ENCODE measurements at places on chromosomes 13 and 19.

- DNase-seq: peak; percentile 64
Observed at GRCh38 chr13:43905435-43906031, 25.8 kb downstream of the LACC1 start.

- DNase-seq: no peak
Observed at GRCh38 chr19:27689734-27690241, 1523.2 kb downstream of the UQCRFS1 start.

GRCh38 chr13:94329754-94330551, 149.5 kb downstream of the DCT start:
- DNase-seq: peak; percentile 95

DNA sequence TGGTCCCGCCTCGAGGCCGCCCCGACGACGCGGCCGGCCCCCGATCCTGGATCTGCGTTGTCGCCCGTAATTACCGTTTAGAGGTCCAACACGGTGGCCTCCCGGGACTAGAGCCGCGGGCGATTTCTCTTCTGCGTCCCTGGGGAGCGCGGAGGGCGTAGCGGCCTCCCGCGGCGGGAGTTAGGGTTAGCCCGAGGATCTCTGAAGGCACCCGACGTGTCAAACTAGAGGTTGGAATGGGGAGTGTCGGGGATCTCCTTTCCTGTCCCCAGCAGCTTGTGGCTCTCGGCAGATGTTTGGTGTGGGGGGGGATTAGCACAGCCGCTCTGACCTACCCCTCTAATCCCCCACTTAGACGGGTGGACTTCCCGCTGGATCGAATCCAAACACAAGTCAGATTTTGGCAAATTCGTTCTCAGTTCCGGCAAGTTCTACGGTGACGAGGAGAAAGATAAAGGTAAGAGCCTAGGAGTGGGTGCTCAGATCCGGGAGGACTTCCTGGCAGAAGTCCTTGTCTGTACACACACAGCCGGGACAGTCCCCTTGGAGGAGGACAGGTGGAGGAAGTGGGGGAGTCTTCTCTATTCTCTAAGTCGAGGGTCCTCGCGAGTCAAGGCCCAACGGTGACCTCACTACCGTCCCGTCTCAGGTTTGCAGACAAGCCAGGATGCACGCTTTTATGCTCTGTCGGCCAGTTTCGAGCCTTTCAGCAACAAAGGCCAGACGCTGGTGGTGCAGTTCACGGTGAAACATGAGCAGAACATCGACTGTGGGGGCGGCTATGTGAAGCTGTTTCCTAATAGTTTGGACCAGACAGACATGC, 581 bp downstream of the CALR start:
- peak; percentile 51 for DNase-seq

DNA sequence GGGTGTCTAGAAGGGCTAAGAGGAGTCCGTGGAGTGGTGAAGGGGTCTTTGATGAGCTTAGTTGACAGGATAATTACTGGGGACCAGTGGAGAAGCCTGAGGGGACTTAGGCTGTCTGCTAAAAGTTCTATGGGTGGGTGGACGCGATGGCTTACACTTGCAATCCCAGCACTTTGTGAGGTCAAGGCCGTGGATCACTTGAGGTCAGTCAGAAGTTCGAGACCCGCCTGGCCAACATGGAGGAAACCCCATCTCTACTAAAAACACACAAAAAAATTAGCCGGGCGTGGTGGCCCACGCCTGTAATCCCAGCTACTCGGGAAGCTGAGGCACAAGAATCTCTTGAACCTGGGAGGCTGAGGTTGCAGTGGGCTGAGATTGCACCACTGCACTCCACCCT, 2.8 kb upstream of the GSK3A start:
- DNase-seq: no peak

GRCh38 chr13:80454245-80454644, 113.3 kb upstream of the SPRY2 start:
- peak; percentile 94 for DNase-seq

DNA sequence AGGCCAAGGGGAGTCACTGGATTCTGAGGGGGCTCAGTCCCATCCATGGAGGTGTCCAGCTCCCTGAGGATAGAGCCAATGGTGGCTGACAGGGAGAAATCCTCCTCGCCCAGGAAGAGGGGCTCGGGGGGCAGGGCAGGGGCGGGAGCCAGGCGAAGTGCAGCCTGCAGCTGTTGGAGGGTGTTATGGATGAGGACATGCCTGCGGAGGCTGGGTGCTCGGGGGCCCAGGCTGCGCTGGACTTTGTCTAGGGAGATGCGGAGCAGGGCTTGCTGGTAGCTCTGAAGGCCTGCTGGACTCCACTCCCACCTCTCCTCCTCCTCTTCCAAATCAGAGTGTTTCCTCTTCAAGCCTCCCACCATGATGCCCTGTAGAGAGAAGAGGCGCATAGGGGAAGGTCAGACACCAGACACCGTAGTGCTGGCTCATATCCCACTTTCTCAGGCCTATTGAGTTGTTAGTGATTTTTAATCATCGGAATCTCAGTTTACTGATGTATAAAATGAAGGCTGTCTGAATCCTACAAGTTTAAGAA, 2.3 kb downstream of the SERTAD3 start:
- no peak for DNase-seq

GRCh38 chr13:35648201-35648600, 171.7 kb upstream of the MAB21L1 start:
- no peak for DNase-seq

GRCh38 chr19:29308977-29309590, 96.1 kb upstream of the UQCRFS1 start:
- DNase-seq: no peak

DNA sequence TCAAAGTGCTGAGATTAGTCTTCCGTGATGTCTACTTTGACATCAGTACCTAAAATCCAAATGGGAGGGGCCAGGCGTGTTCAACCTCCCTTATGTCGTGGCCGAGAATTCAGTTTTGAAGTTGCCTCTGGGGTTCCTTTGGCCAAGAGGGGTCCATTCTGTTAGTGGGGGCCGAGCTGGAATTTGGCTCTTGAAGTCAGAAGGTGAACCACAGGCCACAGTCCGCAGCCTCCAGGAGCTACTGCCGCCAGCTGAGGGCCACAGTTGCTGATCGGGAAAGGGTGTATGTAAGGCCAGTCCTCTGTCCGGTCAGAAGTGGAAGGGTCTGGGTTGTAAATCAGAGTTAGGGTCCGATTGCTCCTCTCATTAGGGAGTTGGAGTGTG, 31.0 kb downstream of the ATP11A start:
- no peak for DNase-seq

DNA sequence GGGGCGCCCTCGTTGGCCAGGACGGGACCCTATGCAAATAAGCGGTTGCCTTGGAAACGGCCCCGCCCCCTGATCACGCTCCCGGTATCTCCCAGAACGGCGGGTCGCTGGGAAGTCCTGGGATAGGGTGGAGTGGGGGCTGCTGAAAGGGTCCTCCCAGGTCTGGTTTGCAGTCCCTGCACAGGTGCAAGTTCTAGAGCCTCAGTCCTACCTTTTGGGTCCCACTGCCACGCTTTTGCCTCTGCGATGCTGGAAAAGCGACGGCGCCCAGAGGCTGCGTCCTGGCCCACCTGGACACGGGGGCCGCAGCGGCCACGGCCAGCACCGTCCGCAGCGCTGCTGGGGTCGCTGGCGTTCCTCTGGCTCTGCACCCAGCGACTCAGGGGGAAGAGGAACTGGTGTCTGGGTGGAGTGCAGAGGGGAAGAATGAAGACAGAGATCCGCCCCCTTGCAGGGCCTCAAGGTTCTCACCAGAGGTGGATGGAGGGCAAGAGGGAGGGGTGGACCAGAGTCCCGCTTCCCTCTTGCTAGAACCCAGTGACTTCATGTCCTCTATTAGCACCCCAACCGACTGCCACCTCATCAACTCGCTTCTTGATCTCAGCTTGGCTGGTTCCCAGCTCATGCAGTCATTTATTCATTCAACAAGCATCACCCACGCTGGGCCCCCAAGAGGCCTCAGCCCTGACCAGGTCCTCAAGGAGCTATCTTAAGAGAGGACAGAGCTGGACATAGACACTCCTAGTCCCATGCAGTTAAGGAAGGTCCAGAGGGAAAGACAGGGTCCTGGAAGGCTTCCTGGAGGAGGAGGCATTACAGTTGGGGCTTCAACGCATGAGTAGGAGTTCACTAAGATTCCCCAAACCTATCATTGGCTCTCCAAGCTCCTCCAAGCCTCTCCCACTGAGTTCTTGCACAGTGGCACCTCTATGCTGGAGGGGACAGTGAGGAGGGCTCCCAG, at the start of gene LRRC25:
LRRC25 (minus strand) TSS at position 381 of the 961 bp plus-strand sequence. CDS start 659 bp downstream, outside the sequence.
- no peak for DNase-seq

- DNase-seq: peak; percentile 32
Observed at GRCh38 chr19:47540748-47541147, 25.9 kb upstream of the NAPA start.

GRCh38 chr13:32731074-32731473, 144.8 kb downstream of the PDS5B start:
- DNase-seq: no peak

DNA sequence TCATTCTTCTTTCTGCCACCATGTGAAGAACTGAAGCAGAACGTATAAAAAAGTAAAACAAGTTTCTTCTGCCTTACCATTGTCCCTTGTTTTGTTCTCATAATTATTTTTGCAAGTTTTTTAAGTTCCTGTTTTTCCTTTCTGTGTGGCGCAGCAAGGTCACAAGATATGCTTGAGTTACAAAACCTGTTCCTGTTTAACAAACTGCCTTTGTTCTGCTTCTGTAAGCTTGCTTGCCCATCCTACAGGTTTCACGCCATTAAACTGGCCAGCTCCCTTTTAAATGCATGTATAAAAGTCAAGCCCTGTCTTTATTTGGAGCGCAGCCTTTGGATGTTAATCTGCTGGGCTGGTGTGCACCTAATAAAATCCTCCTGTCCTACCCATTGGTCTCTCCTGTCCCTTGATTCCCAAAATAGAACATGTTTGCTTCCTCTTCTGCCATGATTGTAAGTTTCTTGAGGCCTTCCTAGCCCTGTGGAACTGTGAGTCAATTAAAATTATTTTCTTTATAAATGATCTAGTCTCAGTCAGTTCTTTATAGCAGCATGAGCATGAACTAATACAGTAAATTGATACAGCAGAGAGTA, 1115.4 kb downstream of the SLITRK1 start:
- DNase-seq: no peak

DNA sequence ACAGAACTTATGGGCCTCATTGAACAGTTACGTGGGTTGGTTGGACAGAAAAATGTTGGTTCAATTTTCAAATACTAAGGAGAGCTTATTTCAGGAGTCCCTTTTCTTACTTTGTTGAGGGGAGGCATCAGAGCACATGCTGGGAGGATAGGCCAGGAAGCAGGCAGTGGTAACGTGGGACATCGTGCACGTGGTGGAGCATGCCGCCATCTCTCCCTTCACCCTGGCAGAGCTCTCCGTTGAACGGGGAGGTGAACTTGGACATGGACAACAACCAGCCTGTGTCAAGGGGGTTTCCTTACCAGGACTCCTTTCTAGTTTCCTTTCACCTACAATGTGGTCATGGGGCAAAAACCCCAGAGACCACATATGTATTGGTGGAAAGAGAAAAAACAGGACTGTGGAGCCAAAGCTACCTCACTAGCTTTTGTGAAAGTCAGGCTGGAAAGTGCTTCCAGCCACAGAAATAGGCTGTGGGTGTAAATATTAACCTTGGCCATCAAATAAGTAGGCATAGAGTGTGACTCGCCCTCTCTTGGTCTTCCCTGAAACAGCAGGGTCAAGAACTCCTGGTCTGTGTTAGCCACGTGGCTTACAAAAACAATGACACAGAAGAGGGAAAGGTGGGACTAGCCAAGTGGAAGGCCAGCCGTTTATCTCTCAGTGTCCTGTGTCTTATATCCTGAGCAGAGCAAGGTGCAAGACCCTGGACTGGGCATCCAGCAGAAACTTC, 14.4 kb downstream of the MICOS13 start:
- DNase-seq: peak; percentile 67

- DNase-seq: no peak
Observed at GRCh38 chr19:10812196-10812595, 23.8 kb downstream of the TMED1 start.

- DNase-seq: no peak
Observed at GRCh38 chr13:99847318-99847750, 124.2 kb downstream of the ZIC5 start.

- DNase-seq: no peak
Observed at GRCh38 chr13:50779443-50780200, 63.9 kb downstream of the DLEU7 start.

- DNase-seq: no peak
Observed at GRCh38 chr13:110521946-110522345, 39.6 kb downstream of the RAB20 start.

GRCh38 chr19:44202470-44202869, 9.9 kb upstream of the ZNF227 start:
- DNase-seq: peak; percentile 42

DNA sequence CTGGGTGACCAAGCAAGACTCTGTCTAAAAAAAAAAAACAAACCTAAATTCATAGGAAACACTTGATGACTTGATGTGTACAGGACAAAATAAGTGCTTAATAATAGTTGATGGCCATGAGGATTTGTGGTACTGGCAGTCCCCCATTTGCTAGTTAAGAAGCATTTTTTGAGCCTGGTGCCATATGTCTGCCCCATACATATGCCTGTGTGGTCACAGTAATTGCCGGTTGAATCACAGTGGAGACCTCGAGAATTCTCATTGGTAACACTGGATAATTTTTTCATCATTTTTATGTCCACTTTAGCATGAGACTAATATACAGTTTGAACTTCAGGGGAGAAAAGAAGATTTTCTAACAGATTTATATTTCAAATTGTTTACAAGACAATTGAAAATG, 79.2 kb downstream of the LRCH1 start:
- peak; percentile 61 for DNase-seq

DNA sequence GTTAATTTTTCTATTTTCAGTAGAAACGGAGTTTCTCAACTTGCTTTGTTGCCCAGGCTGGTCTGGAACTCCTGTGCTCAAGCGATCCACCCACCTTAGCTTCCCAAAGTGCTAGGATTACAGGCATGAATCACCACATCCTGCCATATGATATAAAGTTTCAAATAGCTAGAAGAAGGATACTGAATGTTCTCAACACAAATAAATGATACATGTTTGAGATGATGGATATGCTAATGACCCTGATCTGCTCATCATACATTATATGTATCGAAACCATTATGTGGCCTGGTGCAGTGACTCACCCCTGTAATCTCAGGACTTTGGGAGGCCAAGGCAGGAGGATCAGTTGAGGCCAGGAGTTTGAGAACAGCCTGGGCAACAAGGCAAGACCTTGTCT, 11.5 kb downstream of the CIB3 start:
- peak; percentile 94 for DNase-seq

GRCh38 chr13:113002913-113003290, 33.9 kb downstream of the MCF2L start:
- DNase-seq: no peak

- DNase-seq: no peak
Observed at GRCh38 chr19:27765912-27766725, 1446.8 kb downstream of the UQCRFS1 start.

Data from LHCN-M2 (cell line).